ENCODE measurements at places on chromosomes 1 and 21. TPM values are rescaled to one million over a fixed set of nuclear protein-coding genes. Genes with fewer than 3 reads are reported as not detected.

DNA sequence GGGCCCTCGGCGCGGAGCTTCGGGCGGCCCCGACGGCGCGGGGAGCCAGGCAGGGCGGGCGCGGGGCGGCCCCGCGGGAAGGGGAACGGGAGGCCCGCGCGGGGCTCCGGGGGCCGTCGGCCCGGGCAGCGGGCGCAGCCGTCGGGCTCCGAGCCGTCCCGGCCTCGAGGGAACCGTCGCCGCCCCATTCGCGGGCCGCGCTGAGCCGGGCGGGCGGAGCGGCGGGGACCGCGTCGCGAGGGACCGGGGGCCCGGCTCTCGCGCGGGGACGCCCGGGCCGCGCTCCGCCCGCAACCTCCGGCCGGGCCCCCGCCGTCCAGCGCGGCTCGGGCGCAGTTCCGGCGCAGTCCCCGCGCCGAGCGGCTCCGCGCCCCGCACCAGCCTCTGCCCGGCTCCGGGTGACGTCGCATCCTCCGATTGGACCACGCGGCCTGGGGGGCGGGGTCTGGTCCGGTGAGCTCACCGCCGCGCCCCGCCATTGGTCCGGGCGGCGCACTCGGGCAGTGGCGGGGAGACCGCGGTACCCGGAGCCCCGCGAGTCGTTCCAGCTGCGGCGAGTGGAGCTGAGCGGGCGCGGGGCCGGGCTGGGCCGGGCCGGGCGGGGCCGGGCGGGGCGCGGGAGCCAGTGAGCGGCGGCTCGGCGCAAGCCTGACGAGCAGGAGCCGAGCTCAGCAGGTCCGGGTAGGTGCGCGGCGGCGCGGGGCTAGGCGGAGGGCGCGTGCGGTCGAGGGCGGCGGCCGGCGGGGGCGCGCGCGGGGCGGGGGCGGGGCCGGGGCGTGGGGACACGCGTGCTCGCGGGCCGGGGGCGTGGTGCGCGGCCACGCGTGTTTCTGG, 66.7 kb upstream of the VAMP3 start:
- peak; percentile 97 for DNase-seq

DAB1 gene
- 13.9 TPM for total RNA-seq

SLC26A9 gene
- total RNA-seq = 0.72 TPM

DNA sequence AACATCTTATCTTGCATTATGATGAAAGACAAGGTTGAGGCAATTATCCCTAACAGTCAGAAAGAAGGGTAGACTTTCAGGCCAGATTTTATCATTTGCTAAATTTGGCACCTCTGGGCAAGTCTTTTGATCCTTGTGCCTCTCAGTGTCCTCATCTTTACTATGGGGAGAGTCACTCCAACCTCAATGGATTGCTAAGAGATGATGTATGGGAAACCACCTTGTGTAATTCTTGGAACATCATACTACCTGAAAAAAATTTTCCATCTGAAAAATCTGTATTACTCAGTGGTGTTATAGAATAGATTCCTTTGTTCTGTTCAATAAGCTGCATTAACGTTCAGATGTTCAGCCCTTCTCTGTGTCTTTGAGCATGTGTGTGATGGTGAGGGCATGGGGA, 230.7 kb downstream of the TGFB2 start:
- DNase-seq = no peak

DNA sequence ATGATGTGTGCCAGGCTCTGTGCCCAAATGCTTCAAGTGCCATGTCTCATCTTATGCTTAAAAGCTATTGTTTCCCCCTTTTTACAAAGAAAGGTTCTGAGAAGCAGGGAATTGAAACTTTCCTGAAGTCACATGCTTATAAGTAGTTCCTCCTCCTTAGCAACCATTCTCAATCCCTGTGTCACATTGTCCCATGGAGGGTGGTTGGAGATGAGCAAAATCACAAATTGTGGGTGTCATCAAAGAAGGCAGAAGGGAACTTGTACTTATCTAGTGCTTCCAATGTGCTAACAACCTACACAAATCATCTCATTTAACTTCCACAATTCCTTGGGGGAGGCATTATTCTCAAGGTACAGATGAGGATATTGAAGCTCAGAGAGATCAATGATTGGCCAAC, 10.1 kb upstream of the ERICH3 start:
- DNase-seq = no peak

SLC30A10 gene
- 9.1 TPM for total RNA-seq

DNA sequence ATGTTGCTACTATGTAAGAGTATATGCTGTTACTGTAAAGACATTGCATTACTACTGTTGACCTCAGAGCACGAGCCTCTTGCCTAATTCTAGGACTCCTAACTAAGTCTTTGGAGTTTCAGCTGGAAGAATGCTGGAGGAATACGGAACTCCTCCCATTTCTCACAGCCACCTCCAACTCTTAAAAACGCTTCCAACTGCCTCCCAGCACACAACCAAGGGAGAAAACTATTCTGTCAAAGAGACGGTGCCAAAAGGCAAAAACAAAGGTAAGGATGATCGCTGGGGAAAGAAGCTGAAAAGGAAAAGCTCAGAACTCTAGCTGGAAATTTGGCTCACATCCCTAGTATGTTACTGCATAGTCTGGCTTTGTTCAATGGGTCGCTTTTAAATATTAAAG, at the start of gene FMO2:
Gene FMO2 (plus strand): TSS at position 210 of the 400 bp plus-strand sequence. CDS start 414 bp downstream, outside the sequence.
- DNase-seq = no peak

DNA sequence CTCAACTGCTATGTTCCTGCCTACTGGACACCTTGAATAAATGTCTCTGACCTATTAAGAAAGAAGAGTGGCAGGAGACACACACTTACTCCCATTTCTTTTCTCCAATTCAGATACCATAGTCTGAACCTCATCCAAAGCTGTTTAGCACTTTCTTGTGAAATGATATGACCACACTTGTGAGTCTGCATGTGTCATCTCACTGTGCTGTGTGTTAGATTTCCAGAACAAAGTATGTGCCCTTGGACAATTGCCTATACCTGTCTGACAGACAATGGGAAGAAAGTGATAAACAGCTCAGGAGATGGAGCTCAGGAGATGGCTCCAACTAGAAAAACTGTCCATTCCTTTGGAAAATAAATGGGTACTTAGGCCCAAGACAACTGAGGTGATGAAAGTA, 48.4 kb downstream of the USP48 start:
- no peak for DNase-seq

SHISAL2A gene
- 1.5 TPM for total RNA-seq

DNA sequence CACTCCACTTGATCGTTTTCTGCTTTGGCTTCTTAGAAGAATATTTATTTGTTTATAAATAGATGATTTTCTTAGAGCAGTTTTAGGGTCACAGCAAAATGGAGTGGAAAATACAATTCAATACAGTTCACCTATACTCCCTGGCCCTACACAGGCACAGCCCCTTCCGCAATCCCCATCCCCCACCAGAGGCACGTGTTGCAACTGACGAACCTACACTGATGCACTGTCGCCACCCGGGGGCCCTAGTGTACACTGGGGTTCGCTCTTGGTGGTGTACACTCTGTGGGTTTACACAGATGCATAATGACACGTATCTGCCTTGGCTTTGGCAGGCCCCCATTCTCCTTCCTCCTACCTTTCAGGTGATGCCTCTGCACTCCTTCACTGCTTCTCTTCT, 8.0 kb downstream of the ECHDC2 start:
- DNase-seq = no peak

LCE3E gene
- total RNA-seq = not detected

GRCh38 chr1:103525114-103525606, 339 bp upstream of the RNPC3 start:
- no peak for DNase-seq

OR2L5 gene
- 1.4 TPM for total RNA-seq

GRCh38 chr1:3998086-3998485, 98.0 kb upstream of the C1orf174 start:
- DNase-seq = no peak

KCNK1 gene
- 63.3 TPM for total RNA-seq

DNA sequence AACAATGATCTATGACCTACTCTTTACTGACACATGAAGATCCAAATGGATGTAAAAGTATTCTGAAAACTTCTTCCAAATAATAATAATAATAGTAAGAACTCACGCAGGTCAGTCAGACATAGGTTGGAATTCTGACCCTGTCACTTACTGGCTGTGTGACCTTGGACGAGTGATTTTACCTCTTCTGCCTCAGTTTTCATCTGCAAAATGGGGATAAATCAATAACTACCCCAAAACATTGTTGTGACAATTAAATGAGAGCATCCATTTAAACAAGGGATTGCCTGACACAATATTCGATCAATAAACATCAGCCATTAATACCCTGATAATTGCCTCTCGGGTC, 556 bp downstream of the MECR start:
- DNase-seq = no peak

DNA sequence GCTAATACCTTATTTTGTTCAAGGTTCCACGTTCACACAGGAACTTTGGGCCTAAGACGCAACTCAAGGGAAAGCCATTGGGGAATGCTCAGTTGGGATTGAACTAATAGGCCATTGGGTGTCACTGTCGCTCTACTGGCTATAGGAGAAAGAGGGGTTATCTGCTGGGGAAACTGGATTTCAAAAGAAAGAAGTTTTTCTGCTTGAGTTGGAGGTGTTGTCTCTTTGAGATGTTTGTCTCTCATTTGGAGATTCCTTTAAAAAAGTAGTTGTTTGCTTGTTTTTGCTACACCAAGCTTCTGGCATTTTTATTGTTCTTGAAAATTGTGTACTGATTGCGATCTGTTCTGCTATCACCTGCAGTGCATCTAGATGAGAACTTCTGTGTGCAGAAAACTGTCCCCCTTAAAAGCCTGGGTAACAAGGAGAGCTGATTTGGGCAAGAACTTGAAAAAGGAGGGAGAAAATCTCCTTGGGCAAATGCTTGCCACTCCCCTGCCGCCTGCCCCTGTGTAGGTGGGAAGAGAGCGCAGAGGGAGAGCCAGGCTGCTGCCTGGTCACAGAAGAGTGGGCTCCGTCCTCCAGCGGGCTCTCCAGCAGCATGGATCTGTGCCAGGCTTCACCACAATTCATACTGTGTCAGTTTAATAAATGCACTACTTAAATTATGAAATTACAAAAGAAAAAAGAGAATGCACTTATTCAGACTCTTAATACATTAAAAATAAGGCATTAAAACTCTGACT, 39.9 kb downstream of the PEX14 start:
- no peak for DNase-seq

UMODL1 gene
- total RNA-seq = 0.61 TPM

GRCh38 chr1:43307458-43308158, 6.8 kb downstream of the TIE1 start:
- no peak for DNase-seq

DNA sequence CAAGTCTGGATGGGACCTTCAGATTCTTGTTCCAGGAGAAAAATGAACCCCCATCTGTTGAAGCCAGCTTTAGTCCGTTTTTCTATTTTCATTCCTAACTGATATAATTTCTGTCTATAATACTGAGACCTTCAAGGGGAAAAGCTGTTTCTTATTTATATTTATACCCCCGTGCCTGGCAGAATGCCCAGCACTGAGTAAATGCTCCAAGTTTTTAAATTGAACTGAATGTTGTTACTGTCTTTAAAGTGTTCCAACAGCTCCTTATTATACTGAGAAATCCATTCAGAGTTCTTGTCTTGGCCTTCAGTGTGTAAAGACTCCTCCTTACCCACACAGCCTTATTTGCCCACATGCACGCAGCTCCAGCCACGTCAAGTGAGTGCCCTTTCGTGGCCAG, 178.6 kb upstream of the HMGB4 start:
- no peak for DNase-seq

- no peak for DNase-seq
Measured at GRCh38 chr1:28365864-28366263, 3.7 kb upstream of the PHACTR4 start.

DNA sequence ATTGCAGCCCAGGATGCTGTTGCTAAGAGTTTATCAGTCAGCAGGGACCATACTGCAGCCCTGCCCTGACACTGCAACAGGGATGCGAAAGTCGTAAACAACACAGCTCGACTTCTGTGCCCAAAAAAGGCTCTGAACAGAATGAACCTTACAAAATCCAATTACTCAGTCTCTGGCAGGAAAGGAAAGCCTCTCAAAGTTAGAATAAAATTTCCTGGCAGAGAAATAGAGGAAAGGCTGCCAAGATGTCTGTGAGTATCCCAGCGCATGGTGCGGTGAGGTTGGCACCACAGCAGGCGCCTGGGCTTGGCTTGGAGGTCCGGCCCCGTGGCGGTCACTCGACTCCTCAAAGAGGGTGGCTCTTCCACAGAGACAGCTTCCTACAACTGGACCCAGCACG, 185.8 kb downstream of the PCP4 start:
- no peak for DNase-seq

- no peak for DNase-seq
Measured at GRCh38 chr1:111729271-111729921, 9.8 kb downstream of the INKA2 start.

DNA sequence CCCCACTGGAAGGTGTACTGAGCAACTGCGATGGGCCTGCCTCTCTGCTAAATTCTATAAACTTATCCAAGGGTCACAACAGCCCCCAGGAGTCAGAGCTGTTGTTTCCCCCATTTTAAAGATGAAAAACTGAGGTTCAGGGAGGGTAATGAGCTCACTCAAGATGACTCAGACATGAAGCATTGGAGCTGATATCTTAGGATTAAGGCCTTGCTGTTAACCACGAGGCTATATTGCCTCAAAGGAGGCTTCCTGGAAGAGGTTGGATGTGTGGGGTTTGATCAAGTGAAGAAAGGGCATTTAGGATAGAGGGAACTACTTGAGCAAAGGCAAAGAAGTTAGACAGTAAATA, 6.7 kb downstream of the LDLRAP1 start:
- no peak for DNase-seq

VASH2 gene
- 6.7 TPM for total RNA-seq

DNA sequence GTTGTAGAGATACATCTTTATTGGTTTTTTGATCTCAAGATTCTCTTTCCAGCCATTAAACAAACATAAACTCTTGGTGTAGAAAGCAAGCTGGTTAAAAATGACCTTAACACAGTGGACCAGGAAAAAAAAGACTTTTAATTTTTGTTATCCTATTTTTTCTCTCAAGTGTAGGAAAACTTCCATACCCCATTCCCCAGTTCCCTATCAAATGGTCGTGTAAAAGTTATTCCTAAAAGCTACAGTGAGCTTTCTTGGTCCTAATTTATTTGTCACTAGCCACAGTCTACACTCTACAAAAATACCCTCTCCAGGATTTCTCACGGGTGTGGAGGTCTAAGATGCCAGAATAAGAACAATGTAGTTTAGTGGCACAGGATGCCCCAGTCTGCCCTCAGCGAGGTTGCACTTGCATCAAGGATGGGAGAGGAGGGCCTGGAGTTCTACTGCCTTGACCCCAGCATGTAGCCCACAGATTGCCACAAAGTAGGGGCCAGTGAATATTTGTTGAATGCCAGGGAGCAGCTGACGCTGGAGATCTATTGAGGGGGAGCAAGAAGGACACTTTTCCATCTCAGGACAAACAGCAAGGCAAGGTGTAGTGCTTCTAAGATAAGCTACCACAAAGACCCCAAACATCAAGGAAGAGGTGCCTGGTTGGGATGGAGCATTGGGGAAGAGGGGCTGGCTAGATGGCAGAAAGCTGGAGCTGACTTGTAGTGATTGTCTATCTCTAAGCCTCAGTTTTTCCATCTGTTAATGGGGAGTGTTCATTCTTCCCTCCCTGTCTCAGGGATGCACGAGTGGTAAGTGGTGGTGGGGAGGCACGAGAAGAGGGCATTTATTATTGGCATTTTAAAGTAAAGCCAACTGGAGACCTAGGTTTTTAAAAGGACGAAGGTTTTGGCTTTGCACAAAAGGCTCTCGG, 1.8 kb downstream of the MYCL start:
- DNase-seq = no peak

LY9 gene
- not detected for total RNA-seq

GRCh38 chr1:203038891-203039608, 12.8 kb downstream of the PPFIA4 start:
- DNase-seq = peak; percentile 86
